ENCODE measurements at places on chromosomes 2 and 18.

DNA sequence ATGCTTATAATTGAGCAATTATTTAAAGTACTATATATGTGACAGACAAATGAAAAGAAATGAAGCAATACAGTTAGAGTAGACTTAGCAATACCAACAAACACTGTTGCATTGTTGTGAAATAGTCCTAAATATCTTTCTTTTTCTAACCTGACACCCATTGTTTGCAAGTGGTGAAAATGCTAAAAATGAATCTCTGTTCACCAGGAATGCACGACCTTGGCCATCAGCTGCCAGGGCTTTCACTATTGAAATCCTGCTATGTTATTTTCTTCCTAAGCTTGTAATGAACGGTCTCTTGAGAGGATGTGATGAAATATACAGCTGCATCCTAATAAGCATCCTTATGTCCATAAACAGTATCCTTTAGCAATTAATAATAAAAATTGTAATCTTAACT is 136.2 kb upstream of the MGAT5 start:
- H3K27me3 ChIP-seq, result no peaks in the 10 kb centered on the region
- H3K4me3 ChIP-seq, result no peak overlapping the region
- H3K36me3 ChIP-seq, result no peaks in the 10 kb centered on the region
- no peak overlapping the region for H3K27ac ChIP-seq

- H3K36me3 ChIP-seq, result no peaks in the 10 kb centered on the region
- H3K4me3 ChIP-seq, result no peak overlapping the region
Observed at GRCh38 chr2:112000399-112001135, 54.5 kb upstream of the TMEM87B start.

DNA sequence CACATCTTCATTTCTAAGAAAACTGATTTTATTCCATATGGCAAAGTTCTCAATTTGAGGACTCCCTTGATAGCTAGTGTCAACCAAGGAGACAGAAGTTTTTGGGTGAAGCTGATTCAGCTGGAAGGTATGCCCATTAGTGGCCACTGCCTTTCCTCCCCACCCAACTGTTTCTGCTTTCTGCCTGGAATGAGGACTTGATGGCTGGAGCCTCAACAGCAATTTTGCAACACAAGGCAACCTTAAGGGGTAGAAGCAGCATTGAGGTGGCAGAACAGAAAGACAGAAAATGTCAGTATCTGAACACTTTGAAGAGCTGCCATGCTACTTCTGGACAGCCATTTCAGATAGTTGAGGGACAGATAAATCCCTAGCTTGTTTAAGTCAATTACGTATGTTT is 47.0 kb downstream of the INHBB start:
- H3K27ac ChIP-seq, result no peak overlapping the region
- no peaks in the 10 kb centered on the region for H3K4me1 ChIP-seq
- no peak overlapping the region for H3K4me3 ChIP-seq
- no peaks in the 10 kb centered on the region for H3K27me3 ChIP-seq
- DNase-seq, result no peak
- no peaks in the 10 kb centered on the region for H3K36me3 ChIP-seq

DNA sequence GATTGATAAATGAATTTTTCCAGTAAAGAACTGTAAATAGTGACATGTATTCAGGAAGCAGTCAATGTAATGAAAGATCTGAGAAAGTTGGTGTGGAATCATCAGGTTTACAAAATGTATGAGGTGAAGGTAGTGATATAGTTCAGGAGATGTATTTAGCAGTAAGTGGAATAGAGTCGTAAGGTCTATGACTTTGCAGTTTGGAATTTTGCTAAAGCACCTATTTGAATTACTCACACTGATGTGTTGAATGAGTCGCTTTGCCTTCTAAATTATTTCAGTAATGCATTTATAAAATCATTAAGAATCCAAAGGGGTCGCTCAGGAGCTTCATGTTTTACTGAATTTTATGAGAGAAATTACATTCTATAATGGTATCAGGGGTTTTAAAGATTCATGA is 713.7 kb downstream of the DSC3 start:
- no peak for DNase-seq
- H3K27ac ChIP-seq, result no peak overlapping the region
- no peak overlapping the region for H3K4me3 ChIP-seq
- no peaks in the 10 kb centered on the region for H3K36me3 ChIP-seq
- H3K4me1 ChIP-seq, result no peaks in the 10 kb centered on the region

GRCh38 chr2:209424199-209424701 is 403 bp downstream of the MAP2 start:
- DNase-seq, result no peak
- H3K27me3 ChIP-seq, result no peaks in the 10 kb centered on the region
- H3K4me3 ChIP-seq, result peak overlapping the region; percentile 56
- no peaks in the 10 kb centered on the region for H3K36me3 ChIP-seq
- H3K27ac ChIP-seq, result no peak overlapping the region

Measured in H1 (cell line).